H9 (cell line): ENCODE measurements at places on chromosomes 3 and 15.

DNA sequence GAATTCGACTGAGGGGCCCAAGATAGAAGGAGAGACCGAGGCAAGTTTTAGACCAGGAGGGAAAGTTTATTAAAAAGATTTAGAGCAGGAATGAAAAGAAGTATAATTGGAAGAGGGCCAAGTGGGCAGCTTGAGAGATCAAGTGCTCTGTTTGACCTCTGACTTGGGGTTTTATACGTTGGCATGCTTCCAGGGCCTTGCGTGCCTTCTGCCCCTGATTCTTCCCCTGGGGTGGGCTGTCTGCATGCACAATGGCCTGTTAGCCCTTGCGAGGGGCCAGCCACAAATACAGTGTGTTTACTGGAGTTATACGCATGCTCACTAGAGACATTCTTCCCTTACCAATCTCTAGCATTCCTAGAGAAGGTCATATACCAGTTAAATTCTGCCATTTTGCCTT, 70.7 kb upstream of the LARS2 start:
- DNase-seq = no peak

- DNase-seq = no peak
These were observed 45.8 kb upstream of the FSIP1 start for GRCh38 chr15:39828374-39828931.

GRCh38 chr3:119497820-119498185, 544 bp upstream of the TIMMDC1 start:
- no peak for DNase-seq

DNA sequence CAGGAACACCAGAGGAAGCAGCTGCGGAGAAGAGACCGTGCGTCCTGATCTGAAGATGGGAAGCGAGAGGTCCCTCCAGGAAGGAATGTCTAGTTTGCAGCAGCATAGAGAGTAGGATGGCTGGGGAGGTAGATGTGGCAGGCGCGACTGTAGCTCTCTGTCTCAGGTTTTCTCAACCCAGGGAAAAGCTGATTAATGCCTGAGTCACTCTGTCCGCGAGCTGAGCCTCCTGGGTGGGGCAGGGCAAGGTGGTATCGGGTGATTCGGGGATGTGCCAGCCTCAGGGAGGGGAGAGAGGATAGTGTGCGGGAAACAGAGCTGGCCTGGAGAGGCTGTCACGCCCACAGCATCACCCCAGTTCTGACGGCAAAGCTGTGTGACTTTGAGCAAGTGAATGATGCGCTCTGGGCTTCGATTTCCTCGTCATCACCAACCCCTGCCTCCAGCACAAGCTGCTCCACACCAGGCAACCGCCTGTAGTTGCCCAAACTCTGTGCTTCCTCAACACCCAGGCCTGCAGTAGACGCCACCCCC, 28.4 kb downstream of the CPN2 start:
- DNase-seq = peak; percentile 27

DNA sequence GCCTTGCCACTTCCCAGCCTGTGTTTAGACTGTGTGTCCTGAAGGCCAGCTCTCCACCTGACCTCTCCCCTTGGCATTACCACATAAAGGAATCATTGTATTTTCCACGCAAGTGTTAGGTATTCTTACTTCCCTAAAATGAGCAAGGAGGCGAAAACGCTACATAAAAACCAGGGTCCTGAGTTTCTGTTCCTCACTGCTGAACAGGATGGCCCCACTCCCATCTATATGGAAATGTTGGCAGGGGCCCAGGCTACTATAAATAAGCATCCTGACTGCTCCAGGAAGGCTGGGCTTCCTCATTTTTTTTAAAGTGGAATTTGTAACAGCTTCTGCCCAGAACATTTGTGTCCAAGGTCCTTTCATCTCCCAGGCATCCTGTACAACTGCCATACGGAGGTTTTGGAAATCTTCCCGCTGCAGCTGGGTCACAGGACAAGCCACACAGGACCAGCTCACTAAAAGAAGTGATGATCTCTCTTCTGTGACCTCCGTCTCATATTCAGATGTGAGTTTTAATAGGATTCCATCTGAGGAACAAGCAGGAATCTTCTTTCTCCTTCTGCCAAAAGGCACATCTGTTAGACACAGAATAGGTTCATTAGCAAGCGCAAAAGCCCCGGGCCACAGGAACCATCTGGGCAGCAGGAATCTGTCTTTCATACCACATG, 56.4 kb upstream of the LIMD1 start:
- no peak for DNase-seq

DNA sequence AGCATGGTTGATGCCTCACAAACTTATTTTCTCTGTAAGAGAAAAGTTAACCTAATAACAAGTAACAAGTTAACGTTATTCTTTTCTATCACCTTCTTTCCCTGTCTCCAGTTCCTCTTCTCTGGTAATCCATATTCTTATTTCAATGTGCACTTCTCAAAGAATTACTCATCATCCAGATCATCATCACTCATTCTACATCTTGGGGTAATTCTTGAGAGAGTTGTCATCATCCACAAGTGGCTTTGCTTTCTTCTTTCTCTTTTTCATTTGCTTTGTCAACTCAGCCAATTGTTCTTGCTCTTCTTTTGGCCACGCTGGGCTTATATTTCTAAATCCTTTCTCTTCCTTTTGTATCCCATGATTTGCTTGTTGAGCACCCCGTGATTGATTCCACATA, 20.8 kb upstream of the RNF111 start:
- no peak for DNase-seq

- DNase-seq = no peak
These were observed 750 bp upstream of the HHLA2 start for GRCh38 chr3:108295421-108296175.

DNA sequence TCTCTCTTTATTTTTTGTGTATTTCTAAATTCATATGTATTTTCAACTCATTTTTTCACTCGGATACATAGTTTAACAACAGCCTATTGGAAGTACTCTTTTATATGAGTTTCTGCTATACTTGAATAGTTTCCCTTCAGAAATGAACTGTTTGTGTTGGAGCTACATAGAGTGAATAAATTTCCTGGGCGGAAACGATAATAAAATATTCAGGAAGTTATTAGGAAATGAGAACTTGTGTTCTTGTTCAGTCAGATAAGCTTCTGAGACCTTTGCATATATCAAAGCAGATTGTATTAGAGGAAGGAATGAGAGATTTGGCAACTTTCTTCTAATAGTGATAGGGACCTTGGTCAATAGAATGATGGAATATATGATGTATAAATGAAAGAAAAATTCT, 27.3 kb downstream of the NEO1 start:
- DNase-seq = no peak

DNA sequence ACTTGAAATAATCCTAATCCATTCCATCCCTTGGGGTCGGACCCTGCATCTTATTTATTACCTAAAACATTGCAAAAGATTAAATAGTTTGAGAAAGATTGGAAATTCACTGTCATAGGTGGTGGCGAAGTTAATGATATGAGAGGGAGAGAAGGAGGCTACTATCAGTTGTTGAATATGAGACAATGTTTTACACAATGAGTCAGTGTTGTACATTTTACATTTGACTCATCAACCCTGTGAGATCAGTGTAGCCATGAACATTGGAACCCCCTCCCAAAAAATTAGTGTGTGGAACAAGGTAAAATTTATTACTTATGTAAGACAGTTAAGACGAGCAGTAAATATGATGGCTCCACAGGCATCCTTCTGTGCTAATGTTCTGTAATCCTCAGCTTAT, 384.3 kb downstream of the MCTP2 start:
- no peak for DNase-seq
